ENCODE measurements at places on chromosomes 6 and 20.

- no peak for DNase-seq
Observed at GRCh38 chr20:29741594-29741893, 1515.9 kb upstream of the DEFB115 start.

GRCh38 chr6:119129148-119129967, 50.9 kb upstream of the FAM184A start:
- peak; percentile 64 for DNase-seq

- no peak for DNase-seq
Observed at GRCh38 chr6:167209577-167209975, 51.8 kb upstream of the GPR31 start.

DNA sequence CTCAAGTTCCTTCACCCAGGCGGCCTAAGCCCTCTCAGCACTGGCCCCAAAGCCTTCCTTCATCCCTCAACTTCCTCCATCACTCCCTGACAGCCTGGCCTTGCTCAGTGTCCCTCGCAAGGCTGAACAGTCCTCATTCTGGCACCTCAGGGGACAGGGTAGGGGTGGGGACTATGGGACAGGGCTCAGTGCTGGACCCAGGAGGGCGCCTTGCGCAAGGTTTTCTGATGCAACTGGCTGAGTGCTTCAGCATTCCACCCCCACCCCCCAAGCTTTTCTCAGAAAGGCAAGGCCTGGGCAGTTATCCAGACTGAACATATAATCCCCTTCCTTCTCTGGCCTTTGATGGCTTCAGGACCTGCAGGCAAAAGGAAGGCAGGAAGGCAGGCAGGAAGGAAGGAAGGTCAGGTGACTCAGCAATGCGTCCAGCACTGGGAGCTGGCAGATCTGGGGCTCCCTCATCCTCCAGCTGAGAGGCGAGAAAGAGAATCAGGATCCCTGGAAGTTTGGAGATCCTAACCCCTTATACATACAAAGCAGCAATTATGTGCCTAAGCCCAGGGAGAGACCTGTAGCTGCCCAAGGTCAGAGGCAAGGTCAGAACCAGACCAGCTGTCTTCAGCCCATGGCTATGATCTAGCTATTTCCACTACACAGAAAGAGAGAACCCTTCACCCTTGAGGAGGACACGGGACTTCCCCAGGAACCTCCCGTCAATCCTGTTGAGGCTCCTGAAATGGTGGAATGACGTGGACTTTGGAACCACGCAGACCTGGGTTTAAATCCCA, 8.6 kb upstream of the TRIB3 start:
- DNase-seq: no peak

DNA sequence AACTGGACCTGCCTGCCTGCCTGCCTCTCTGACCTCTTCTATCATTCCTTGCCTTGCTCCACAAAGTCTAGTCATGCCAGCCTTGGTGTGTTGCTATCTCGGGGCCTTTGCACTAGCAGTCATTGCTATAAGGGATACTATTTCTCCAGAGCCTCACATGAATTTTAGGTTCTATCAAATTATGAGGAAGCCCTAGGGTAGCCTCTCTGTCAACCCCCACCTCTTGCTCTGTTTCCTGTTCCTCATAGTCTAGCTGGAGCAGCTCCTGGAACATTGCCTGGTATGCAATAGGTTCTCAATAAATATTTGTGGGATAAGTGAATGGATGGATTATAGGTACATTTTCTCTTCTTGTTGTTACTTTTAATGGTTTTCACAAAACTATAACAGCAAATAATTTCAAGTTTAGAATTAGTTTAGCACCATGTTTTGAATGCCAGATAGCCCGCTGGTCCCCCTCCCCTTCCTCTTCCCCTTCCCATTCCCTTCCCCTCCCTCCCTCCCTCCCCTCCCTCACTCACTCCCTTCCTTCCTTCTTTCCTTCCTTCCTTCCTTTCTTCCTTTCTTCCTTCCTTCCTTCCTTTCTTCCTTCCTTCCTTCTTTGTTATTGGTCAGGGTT, 46.9 kb upstream of the DTNBP1 start:
- DNase-seq: no peak

DNA sequence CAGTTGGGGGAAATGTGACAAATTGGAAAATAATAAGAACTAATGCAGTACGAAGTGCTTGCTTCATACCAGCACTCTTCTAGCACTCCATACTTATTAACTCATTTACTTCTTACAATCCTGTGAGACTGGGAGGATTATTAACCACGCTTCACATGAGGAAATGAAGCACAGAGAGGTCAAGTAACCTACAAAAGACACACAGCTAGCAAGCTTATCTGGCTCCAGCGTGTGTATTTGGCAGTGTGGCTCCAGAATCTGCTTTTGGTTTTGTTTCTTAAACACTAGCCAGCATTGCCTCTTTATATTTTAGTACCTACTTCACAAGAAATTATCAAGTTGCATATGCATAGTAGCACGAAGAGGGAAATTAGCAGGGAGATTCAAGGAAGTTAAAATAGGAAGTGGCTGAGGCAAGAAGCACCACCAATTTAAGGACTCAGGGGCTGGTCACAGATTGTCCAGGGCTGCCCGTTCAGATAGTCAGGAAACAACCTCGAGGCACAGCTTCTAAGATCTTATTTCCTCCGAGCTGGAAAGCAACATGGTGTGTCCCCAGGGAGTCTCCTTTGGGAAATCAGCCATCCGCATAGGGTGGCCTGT, 302.7 kb upstream of the PRDM1 start:
- DNase-seq: no peak

GRCh38 chr20:35515949-35516645, 13.4 kb downstream of the C20orf173 start:
- DNase-seq: no peak

DNA sequence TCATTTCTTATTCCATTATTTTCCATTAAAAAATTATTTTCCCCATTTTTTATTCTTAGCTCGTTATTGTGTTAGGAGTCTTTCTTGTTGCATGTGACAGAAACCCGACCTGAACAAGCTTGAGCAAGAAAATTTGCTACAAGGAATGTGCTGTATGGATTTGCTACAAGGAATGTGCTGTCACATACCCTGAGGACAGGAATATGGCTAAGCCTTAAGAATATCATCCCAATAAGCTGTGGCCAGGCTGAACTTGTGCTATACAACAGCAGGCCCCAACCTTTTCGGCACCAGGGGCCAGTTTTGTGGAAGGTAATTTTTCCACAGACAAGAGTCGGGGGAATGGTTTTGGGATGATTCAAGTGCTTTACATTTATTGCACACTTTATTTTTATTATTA, 114.0 kb downstream of the TRMT11 start:
- no peak for DNase-seq

GRCh38 chr6:54057058-54057457, 54.2 kb upstream of the MLIP start:
- no peak for DNase-seq

DNA sequence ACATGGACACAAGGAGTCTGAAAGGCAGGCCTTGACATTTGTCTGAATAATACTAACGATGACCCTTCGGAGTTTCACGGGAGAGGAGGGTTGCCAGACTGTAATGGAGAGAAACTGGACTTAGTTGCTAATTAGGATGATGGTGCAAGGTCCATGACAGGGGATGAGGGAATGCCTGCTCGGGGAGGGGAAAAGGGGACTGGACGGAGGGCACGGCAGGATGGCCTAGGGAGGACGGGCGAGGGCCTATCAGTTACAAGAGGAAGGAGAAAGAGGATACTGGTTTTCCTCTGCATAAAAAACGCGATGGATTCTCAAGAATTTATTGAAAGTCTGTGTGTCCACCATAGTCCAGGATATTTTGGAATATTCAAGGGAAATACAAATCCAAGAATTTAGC, 42.7 kb downstream of the IRAK1BP1 start:
- DNase-seq: no peak
